Activated CD8-positive, alpha-beta memory T cell treated with anti-CD3 and anti-CD28 coated beads, Interleukin-2, amount 50 U/mL, for 48 hours (primary cell): ENCODE measurements at places on chromosomes 5 and 9.

DNA sequence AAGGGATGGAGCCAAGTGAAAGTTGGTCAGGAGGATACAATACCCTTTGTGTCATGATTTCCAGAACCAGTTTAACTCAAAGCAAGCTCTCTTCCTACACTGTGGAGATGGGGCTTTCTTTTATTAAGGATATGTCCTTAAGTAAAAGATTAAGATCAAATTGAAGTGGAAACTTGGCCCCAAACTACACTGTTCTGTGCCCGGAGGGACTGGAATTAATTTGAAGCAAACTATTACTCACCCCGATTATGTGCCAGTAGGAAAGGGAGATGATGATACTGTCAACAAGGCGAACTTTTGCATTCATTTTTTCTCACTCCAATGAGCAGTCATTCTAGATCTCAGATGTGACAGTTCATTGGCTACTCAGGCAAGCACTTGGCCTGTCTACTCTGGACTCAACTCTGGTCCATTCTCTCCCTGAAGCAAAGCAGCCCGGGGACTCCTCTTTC is 186.7 kb downstream of the NTRK2 start:
- no peak for DNase-seq

GRCh38 chr9:13814647-13815400 is 499.1 kb downstream of the NFIB start:
- DNase-seq = no peak

DNA sequence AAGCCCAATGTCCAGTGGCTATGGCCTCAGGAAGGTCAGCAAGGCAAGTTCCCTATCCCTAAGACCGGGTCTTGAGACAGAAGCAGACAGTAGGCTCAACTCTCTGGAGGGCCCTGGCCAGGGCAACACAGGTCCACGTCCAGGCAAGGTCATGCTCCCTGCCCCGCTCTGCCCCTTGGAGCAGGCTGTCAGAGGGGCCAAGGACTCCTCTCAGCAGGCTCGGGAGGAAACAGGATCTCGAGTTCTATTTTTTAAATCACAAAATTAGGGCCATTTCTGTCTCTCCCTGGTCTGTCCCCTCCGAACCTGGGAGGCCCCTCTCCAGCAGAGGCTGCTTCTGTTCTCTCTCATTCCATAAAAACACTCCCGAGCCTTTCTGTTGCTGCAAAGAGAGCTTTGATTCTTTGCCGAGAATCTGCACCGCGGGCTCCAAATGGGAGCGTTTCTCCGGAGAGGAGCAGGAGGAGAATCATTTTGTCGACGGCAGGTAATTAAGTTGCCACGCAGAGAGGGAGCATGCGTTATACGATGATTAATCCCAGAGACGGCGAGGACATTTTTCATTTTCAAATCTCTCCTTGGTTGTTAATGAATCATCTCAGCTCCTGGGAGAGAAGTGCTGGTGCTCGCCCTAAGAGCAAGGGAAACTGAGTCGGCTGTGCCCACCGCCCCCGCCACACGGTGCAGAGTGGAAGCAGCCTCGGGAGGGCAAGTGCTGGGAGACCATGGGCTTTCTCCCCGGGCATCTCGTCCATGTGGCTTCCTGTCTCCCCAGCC is 24.5 kb upstream of the FCN1 start:
- no peak for DNase-seq

DNA sequence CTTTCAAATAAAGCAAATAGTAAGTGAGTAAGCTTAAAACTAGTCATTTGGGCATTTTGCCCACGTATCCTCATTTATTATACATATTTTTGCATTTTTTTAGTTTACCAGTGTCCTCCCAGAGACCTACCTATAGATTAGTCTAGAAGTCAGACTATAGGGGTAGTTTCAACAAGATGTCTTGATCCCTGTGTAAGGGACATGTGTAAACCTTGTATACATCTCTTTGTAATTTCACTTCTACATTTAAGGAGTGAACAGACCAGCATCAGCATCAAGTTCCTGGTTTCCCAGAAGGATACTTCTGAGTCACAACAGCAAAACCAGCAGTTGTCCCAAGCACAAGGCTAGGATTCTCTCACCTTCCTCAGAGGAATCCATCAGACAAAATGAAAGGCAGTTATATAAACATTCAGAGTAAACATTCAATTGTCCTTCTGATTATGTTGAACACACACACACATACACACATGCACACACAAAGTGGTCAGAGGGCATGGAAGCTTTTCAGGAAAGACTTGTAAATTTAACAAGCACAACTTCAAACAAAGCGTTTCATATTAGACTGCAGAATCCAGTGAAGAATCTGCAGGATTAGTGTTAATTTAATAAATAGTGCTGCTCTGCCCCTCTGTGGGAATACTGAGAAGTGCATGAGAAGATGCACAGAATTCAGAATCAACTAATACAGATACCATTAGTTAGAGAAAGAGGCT is 55.4 kb downstream of the HINT1 start:
- no peak for DNase-seq

- DNase-seq = no peak
Measured at GRCh38 chr5:131818001-131818724, 21.3 kb upstream of the FNIP1 start.

DNA sequence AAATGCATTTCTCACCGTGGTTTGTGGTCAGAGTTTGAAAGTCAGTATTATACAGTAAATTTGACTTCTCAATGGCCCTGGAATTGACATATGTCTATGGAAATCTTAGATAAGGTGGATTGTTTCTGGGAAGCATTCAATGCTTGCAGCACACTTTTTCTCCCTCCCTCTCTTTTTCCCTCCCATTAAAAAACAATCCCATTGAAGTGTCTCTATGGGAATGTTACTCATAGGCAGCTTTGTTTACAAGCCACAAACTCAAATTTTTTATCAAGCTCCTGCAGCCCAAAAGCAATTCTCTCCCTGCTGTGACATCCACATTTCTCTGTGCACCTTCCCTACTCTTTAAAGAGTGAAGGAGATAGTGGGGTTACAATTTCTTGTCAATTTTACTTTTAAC is 292.1 kb downstream of the ARRDC3 start:
- DNase-seq = no peak

DNA sequence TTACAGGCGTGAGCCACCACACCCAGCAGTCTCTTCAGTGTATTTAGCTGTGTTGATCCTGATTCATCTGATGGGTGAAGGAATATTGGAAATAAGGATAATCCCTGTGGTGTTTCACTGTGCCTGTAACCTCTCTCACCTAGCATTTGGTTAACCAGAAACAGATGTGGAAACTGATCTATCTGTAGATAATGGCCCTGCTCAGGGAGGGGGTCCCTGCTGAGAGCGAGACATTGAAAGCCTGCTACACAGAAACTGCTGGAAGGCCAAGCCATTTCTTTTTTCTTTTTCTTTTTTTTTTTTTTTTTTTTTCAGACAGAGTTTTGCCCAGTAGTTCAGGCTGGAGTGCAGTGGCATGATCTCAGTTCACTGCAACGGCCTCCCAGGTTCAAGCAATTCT is 28.4 kb downstream of the QRFP start:
- no peak for DNase-seq

DNA sequence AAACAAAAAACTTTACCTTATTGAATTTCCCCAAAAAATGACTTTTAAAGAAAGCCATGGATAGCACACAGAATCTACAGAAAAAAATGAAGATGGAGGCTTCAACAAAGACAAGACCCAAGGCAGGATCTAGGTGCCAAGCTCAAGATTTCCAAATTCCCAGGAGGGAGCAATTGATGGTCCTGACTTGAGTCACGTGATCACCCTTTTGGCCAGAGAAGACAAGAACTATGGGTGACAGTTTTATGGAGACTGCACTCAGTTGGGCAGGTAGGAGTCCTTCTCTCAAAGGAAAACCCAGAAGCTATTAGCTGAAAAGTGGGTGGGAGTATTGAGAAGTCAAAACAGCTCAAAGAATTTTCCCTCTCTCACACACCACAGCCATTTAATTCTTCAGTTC is 3.2 kb upstream of the SLIT3 start:
- DNase-seq = no peak

DNA sequence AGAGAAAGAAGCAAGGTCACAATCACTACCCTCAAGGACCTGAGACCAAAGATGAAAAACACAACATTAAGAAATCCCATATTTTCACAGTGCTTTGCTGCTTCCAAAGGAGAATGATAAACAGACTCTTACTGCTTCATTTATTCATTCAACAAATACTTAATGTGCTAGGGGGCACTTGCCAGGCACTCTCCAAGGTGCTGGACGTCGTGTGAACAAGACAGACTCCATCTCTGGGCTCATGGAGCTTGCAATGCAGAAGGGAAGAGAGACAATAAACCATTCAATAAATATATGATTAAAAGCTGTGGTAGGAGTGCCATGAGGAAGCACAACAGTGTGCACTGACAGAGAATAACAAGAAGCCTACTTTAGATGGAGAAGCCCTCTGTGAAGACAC is 327.7 kb downstream of the CDK5RAP2 start:
- DNase-seq = no peak

GRCh38 chr5:39428640-39429039 is 3.9 kb upstream of the DAB2 start:
- no peak for DNase-seq

DNA sequence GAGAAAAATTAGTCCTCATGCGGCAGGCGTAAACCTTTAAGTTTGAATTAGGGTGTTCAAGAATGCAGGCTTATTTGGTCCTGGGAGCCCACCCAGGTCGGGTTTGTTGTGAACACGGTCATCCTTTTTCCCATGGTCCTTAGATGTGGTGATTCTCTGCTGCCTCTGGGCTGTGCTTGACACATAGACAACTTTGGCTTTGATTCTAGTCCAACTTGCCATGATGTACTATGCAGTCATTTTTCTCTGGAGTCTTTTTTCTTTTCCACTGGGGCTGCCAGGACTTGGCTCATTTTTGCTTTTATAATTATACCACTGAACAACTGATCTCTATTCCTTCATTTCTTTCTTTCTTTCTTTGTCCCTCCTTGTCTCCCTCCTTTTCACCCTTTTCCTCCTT is 218.6 kb downstream of the SREK1 start:
- DNase-seq = no peak

DNA sequence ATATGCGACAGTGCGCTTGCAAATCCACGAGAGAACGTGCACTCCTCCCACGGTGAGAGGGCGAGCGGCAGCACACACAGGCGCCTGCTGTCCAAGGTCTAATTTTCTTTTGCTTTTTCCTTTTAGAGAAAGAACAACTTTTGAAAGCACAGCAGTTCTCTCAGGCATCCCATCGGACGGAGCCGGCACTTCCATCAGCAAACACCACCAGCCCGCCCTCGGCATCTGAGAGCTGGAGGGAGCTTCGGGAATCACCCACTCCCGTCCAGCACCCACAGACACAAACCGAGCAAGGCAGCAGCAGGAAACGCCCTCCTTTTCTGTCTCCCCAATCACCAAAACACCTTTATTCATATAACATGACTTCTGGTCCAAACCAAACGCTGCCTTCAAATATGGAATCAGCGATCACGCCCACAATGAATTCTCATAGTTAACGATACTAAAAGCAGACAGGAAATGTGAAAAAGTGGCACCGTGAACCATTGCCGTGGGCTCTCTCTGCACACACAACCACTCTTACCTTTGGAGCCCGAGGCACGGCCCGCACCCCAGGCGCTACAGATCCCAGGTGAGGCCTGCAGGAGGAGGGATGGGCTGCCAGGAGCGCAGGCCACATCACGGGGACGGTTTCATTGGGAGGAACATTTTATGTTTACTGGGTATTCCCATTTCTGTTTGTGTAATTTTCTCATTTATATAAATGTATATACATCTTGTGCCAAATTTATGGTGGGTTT is 14.2 kb downstream of the LPCAT1 start:
- DNase-seq = no peak

DNA sequence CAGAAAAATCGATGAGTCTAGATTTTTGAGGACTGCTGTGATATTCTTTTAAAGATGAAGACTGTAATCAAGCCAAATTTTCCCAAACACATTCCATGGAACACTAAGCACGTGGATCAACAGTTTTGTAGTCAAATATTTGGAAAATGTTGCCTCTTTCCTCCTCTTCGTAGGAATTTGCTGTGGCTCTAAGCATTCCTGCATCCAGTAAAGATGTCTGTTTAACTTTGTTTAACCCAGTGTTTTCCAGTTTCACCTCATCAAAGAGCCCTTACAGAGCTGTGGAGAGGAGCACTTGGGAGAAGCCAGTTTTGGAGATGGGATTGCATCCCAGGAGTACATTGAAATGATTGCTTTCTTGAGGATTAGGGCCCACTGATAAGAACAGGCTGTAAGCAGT is 58.9 kb downstream of the INSYN2B start:
- DNase-seq = no peak

GRCh38 chr5:141077826-141078225 is 16.6 kb upstream of the PCDHB2 start:
- DNase-seq = no peak

GRCh38 chr5:9454012-9454481 is 91.8 kb downstream of the SEMA5A start:
- DNase-seq = no peak

DNA sequence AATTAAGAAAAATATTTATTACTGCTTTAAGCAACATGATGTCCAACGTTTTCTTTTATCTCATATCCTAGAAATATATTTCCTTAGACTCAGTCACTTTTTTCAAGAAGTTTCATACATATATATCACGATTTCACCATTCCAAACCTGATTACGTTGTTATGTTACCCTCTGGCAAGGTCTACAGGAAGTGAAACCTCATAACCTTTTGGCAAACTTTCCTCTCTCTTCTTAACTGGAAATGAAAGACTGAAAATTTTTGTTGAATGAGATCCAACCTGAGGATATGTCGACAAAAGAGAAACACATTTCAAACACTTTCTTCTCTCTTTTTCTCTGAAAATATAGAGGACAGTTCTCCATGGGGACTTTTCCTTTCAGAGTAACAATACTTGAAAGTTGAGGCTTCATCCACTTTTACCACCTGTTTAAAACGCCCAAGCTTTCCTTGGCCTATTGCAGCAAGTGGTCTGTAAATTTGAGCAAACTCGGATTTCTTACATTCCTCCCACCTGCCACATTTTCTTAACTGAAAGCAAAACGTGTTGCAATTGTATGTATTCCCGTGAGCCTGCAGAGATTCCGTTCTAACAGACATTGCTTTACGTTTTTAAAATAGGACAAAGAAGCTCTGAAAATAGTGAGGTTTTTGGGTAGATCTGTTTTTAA is 298.1 kb downstream of the CETN3 start:
- no peak for DNase-seq

DNA sequence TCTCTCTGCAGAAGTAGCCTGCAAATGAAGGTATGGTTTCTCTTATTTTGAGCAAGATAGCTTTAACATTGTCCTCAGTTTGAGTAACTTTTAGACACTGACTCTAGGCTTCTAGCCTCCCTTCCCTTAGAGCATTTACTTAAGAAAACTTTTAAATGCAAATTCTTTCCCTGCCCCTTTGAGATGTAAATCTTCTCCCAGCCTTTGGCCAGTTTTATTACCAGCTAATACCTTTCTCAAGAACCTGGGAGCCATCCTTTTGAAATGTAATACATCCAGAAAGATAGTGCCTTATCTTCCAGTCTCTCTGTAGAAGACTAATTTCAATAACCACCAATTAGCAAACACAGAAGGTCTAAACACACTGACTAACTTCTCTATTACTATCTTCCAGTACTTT is 688.9 kb upstream of the CDH9 start:
- no peak for DNase-seq

GRCh38 chr9:86368871-86369521 is 14.8 kb upstream of the TUT7 start:
- no peak for DNase-seq
